ENCODE measurements at places on chromosomes 6 and 20.

DNA sequence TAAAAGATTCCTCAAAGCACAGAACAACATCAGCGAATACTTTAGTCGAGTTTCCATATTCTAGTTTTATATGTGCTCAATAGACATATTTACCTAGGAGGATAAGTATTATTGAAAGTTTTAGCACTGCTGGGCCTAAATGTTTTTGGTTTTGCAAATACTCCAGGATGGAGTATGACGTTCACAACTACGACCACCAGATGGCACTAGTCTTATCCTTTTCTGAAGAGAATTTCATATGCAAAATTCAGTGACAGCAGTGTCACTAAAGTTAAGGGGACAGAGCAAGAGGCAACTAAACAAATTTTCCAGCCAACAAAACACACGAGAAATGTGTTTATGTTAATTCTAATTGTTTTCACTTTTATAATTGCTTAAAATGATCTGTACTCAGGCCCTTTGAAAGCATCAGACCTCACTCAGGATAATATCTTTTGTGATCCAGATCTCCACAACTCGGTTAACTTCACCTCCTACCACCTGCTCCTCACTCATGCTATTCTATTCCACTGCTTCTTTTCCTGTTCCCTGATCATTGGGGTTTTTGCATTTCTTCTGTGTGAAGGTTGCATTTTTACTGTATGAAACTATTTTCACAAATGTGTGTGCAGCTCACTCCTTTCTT, 220.8 kb downstream of the TRDN start:
- peak; percentile 45 for DNase-seq

- no peak for DNase-seq
These were observed 142.2 kb upstream of the ESR1 start for GRCh38 chr6:151665329-151665728.

DNA sequence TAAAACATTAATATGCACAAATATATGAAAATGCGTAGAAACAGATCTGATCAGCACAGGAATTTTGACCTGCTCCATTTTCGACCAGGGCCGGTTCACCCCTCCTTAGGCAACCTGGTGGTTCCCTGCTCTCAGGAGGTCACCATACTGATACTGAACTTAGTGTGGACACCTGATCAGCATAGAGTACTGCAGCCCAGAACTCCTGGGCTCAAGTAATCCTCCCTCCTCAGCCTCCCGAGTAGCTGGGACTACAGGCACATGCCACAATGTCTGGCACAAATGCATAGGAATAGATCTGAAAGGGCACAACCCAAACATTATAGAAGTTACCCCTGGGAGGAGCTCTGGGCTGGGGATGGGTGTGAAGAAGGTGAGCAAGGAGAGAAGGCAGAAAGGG, 24.7 kb upstream of the DDO start:
- no peak for DNase-seq

- DNase-seq, result no peak
These were observed 11.6 kb downstream of the GPR31 start for GRCh38 chr6:167146135-167146534.

- DNase-seq, result no peak
These were observed 65.3 kb upstream of the SNX9 start for GRCh38 chr6:157757430-157758403.

GRCh38 chr6:112349636-112349934, 2.5 kb downstream of the RFPL4B start:
- no peak for DNase-seq

DNA sequence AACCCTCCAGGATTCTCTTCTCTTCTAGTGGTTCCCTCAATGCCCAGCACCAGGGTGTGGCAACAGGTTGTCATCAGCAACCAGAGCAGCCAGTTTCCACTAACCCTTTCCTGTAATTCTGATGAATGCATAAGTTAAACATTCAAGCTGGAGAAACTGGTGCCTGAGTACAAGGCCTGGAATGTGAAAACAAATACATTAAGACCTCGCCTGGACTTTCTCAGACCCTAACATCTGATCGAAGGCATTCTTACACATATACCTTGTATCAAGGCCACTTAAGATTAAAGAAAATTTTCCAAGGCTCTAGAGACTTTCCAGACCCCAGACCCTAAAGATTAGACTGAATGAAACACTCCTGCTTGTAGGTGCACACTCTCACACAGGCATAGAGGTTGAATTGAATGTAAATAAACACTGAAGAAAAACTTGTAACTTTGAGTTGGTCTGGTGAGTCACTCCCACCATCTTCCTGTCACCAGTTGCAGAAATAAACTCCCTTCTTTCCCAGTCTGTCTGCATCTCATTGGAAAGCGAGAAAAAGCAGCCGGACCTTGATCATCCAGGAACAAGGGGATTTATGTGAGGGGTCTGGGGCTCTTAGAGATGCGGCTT, 9.0 kb downstream of the LRP11 start:
- no peak for DNase-seq

Data from right hindlimb (tissue), 1 donor.